Renal pelvis (tissue), 12 donors: ENCODE measurements at places on chromosomes 5 and 9.

DNA sequence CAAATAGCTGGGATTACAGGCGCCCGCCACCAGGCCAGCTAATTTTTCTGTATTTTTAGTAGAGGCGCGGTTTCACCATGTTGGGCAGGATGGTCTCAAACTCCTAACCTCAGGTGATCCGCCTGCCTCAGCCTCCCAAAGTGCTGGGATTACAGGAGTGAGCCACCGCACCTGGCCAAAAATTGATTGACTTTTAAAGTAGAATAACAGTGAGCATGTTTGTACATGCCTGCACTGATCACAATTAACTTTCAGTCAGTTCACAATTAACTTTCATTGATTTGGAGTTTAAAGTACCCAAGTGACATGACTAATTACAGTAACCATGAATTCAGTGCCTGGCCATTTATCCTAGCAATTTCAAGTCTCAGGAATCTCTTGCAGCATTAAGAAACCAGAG, 61.3 kb downstream of the ANKH start:
- DNase-seq: no peak

DNA sequence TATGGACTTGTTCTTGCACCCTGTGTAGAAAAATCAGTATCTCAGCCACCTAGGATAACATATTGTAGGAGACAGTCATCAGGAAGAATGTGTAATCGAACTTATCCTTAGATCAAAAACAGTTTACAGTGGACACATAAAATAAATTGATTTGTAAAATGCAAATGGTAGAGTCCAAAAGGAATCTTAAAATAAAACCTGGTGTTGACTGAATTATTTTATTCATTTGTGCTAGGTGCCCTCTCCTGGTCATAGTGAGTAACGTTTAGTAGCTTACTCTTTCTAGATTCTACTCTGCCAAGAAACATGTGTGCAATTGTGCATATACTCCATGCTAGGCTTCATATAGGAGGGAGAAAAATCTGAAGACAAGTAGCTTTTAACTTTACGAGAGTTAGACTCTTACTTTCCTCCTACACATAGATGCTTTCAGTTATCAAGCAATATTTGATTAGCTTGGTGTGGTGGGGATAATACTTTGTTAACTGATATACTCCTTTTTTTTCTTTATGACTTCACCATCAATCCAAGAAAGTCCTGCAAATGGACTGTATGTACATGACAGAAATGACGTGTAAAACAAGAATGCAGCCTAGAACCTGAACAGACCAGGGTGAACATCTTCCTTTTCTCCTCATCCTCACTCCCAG, 23.7 kb upstream of the LOX start:
- DNase-seq: no peak

DNA sequence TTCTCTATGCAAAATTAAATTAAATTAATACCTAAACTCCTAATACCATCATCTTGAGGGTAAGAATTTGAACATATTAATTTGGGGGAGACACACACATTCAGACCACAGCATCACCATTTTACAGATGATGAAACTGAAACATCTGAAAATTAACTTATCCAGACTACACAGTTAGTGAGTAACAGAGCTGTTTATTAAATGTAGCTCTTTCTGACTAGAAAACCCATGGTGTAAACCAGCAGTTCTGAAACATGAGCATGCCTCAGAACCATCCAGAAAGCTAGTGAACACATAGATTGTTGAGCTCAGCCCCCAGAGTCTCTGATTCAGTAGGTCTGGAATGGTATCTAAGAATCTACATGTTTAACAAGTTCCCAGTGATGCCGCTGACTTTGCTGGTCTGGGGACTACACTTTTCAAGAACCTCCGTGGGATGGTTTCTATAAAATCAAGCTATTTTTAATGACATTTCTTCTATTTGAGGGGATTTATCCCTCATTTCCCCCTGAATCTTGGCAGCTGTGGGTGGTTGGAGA, 113.5 kb downstream of the RORB start:
- DNase-seq: no peak

DNA sequence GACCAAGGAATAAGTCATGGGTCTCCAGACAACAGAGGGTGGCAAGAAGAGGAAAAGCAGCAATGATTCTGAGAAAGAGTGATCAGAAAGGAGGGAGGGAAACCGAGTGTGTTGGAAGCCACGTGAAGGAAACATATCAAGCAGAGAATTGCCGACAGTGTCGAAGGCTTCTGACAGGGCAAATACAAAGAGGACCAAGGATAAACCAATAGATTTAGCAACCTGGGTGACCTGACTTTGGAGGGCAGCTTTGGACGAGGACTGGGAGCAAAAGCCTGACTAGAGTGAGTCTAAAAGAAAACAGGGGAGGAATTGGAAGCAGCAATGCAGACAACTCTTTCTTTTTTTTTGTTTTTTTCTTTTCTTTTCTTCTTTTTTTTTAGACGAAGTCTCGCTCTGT, 83.8 kb downstream of the WWC1 start:
- no peak for DNase-seq

DNA sequence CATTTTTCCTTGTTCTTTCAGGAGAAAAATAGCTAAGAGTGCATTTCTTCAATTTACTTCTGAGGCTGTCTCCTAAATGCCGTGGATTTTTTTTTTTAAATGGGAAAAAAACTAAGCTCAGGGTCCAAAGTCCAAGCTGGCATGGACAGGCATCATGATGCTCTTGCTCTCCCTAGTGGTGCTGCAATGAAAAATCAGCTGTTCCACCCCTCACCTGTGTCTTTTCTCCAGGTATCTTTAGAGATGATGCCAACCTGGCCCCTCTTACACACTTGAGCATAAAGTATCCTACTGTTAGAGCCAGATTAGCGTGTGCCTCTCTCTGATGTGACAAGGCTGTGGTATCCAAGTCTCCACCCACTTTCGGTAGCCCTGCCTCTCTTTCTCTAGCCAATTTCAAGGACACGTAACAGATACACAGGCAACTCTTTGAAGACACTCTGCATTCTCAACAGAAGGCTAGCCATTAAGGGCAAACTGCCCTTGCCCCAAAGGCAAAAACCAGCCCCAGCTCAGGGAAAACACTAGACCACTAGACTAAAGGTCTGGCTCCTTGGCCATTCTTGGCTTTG, 208.8 kb downstream of the SAXO1 start:
- DNase-seq: peak; percentile 16

- no peak for DNase-seq
These were observed 3.1 kb downstream of the QRFP start for GRCh38 chr9:130893341-130894101.

- DNase-seq: no peak
These were observed 27.4 kb downstream of the BARHL1 start for GRCh38 chr9:132609829-132610228.

DNA sequence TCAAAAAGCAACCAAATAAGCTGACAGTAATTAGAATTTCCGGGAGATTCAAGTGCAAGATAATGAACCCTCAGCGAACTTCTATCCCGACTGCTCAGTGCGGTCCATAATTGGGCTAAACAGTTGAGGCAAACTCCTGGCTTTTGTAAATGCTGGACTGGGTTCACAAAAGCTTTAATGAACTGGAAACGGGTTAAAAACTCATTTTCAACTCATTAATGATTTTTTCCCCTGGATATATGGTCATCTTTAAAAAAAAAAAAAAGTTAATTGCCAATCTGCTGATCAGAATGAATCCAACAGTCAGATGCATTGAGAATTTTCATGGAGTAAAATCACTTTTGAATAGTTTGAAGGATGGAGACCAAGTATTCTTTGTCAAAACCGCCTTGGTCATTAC, 79.5 kb upstream of the WWC1 start:
- DNase-seq: no peak

- DNase-seq: no peak
These were observed 50.5 kb upstream of the CKS2 start for GRCh38 chr9:89260525-89260924.

DNA sequence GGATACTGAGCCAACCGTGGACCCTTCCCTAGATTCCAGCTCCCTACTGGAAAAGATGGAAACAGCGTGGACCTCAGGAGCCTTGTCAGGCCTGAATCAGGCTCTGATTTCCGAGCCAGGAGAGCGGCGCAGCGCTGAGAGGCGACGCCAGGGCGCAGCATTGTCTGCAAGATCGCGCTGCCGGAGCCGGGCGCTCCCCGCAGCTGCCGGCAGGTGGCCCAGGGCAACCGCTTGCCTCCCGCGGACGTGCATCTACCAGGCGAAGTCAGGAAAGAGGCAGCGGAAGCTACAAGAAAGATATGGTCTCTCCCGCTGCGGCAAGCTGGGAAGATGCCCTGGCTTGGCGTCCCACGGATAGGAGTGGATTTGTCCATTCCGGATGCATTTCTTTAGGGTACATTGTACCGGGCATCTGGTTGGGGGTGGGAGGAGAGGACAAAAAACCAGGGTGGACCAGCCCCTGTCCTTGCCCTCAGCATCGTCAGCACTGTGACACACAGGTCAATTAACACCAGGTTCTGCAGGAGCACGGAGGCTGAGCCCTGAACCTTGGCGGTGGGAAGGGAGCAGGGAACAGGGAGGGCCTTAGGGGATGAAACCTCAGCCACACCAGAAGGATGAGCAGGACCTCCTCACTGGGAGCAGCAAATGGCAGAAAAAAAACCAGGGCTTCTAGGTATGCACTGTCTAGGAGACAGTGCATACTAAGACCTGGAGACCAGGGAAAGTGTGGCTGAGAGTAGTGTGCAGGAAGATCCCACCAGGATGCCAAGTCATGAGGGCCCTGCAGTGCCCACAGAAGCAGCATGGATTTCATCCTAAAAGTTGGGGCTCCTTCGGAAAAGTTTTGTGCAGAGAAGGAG, 55.9 kb downstream of the SFXN1 start:
- DNase-seq: peak; percentile 69

DNA sequence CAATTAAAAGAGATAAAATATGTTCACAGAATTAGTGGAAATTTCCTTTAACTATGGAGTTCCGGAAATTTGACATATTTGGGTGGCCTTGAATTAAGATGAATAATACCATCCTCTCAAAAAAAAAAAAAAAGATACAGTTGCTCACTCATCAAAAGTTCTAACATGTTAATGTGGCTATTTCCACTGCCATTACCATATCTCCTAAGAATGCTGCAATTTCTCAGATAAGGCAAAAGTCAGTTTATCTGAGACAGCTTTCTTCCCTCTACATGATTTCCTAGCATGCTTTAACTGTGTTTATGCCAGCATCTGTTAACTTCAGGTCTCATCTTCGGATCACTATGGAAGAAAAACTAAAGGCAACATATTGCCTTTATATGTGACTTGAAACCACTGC, 2.6 kb downstream of the FASTKD3 start:
- no peak for DNase-seq

DNA sequence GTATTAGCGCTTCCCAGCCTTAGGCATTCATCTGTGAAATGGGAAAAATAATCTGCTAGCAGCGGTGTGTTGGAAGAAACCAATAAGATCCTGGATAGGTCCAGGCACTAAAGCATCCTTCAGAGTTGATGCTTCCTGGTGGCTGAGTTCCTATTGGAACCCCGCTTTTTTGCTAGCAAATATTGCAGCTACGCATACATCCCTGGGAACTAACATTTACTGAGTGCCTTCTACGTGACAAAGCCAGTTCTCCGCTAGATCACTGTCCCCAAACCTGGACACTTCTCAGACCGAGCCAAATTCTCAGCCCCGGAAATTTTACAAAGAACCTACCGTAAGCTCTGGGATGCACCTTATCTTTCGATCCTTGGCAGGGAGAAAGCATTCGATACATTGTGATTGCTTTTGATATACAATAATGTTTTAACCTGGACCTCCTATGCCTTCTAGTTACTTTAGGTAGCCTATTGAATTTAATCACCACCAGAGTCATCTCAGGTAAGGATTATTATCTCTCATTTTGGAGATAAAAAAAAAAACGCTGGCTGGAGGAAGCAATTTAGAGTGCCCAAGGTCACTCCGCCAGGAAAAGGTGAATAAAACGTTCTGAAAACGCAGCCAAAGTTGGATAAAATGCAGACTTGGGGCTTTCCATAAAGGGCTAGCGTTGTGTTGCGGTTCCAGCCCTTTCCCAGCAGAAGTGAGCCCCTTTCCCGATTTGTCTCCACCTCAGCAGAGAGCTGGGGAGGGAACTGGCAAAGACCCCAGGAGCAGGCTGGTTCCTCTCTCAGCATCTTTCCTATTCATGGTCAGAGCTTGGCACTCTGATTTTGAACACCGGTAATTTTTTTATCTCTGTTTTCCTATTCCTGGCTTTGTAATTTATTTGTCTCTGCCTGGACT, 2.6 kb upstream of the MSX2 start:
- no peak for DNase-seq

DNA sequence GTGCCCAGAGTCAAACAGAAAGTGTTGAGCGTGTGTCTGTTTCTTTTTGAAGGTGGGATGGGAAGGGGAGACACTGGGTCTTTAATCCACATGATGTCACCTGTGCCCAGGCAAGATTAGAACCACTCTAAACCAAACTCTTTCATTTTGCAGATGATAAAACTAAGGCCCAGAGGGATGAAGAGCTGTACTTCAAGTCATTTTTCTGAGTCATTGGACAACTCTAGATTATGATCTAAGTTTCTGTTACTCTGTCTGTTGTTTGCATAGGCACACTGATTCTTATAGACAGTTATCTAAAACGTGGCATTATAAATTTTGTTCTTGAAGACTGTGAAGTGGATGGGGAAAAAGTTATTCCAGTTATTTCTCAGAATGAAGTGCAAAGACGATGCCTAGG, 48.8 kb downstream of the MAST4 start:
- DNase-seq: no peak

DNA sequence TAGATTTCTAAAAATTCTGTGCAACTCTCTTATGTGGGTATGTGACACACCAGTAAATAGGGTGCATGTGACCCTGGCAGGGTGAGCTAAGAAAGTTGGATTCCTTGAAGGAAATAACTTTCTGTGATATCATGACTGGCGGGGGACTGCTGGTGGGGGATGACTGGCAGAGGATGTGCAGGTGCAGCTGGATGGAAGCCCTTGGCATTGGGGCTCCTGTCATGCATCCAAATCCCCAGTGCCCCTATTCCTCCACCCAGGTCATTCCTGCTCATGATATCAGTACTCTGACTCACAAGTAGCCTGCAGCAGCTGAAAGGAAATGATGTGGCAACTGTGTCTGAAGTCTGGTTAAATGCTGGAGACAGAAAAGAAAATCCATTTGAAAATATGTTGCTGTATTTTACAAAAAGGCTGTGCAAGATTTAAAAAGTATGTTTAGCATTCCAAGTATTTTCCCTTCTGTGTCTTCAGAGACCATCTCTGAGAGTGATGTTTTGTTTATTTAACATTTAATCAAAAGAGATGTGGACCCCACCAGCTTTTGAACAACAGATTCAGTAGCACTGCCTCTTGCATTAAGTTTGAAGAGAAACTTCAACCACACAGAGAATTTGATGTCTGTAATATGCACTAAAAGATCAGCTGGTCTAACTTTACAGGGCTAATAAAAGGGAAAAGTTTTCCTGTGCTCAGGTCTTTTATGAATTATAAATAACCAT, 17.9 kb upstream of the ZSWIM6 start:
- no peak for DNase-seq

GRCh38 chr5:164265566-164265965, 760.1 kb downstream of the MAT2B start:
- peak; percentile 4 for DNase-seq
